ENCODE measurements at places on chromosomes 2 and 18.

DNA sequence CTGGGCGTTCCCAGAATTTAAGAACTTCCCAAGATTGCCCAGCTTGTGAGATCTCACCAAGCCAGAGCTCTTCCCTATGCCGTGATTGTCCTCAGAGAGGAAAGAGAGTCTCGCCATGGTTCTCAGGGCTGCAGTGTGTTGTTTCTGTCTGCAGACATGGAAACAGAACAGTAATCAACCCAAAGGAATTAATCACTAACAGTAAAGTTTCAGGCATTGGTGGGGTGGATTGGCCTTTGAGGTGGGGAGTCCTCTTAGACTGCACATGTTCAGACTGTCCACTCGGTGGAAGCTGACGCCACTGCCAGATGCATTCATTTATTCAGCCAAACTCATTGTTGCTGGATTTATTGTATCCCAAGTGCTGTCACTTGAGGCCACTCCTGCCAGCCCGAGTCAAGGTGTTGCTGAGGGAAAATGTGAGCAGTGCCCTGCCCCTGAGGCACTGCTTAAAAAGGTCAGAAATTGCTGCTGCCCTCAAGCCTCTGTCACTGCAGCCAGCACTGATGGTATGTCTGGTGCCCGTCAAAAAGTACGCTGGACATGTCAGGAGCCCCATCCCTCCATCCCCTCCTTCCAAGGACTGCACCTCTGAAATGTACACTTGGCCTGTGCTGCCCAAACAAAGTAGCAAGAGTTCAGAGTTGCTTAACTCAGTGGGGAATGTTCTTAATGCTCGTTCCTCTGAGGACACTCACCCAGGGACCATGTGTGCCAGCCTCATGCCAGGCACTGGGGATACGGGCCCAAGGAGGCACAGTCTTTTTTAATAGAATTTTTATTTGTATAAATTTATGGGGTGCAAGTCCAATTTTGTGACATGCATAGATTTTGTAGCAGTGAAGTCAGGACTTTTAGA lies 201.0 kb downstream of the GLI2 start:
- DNase-seq: no peak

DNA sequence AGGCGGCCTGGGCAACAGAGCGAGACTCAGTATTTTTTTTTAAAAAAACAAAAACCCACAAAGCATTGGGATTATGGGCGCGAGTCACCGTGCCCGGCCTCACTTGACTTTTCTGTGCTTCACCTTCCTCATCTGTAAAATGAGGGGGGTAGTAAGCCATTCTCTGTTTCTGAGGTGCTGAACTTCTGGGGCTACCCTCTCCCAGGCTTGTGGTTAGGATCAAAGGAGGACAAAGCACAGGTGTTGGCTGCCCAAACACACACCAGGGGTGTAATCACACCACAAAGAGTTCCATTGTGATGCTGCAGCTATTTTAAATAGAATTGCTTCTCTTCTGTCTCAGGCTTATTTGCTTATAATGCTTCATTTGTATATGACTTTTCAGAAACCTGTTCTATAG lies 35.8 kb upstream of the INHBB start:
- DNase-seq: no peak

- DNase-seq: no peak
Observed at GRCh38 chr2:168928113-168928831, 27.2 kb downstream of the G6PC2 start.

DNA sequence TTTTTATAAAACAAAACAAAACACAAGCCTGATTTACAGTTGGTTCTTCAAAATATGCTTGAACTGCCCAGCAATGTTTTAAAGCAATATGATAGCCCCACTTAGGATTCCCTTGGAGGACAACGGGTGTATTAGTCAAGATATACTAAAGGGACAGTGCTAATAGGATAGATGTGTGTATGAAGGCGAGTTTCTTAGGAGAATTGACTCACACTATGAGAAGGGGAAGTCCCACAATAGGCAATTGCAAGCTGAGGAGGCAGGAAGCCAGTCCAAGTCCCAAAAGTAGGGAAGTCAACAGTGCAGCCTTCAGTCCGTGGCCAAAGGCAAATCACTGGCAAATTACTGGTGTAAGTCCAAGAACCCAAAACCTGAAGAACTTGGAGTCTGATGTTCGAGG lies 167.9 kb downstream of the CBLN2 start:
- no peak for DNase-seq

GRCh38 chr2:113081488-113082210 lies 13.9 kb downstream of the IL1F10 start:
- no peak for DNase-seq

DNA sequence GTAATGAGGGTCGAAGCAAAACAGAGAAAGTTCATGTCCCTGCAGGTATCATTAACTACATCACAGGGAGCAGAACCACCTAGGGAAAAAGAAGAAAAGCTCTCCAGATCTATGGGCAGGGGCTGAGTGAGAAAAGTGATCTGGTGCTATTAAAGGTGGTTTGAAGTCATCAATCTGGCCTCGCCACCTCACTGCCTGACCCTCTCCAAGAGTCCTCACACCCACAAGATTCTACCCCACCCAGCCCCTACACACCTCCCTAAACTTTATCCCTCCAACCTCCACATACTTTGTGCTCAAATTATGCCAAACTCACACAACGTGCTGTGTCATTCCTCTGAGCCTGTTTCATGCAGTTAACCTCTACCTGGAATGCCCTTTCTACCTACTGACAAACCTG lies 2.2 kb downstream of the GALNT14 start:
- no peak for DNase-seq

DNA sequence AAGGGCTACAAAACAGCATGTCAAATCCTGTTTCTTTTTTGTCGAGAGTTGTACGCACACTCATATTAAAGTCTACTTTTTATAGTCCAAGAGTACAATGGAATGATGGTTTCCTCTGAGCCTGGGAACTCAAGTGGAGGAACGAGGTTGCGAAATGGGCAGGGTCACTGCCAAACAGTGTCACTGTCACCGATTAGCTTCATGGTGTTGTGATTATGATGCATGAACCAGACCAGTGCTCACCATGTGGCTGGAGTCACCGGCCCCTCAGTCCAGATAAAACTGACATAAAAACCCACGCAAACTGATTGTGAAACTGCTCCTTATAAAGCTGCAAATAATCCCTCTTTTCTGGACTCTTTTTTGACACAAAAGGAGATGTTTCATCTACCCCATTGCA lies 122.0 kb downstream of the COPS8 start:
- no peak for DNase-seq

DNA sequence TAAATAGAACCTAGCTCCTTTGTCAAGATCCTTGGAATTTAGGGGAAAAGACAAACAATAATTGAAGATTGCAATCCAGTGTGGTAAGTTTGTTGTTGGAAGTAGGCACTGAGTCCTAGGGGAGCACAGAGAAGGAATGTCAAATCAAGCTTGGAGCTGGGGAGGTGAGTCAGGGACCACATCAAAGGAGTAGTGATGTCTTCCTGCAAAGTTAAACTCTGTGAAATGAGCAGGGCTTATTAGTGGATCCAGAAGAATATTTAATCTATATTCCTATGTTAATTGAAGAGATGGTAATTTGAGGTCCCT lies 41.7 kb upstream of the NABP1 start:
- no peak for DNase-seq

Data from activated CD4-positive, alpha-beta T cell treated with anti-CD3 and anti-CD28 coated beads, Interleukin-2, Interleukin-4, amounts not matched to agents 100 ng/mL and 50 ng/mL, durations not matched to agents 16 hours and 8 hours (primary cell).